ENCODE measurements at places on chromosomes 2 and 18. TPM values are rescaled to one million over a fixed set of nuclear protein-coding genes. Genes with fewer than 3 reads are reported as not detected.

NYAP2 gene
- total RNA-seq = not detected

ANO7 gene
- 0.70 TPM for total RNA-seq

GPR55 gene
- not detected for total RNA-seq

FSHR gene
- total RNA-seq = not detected

KCNS3 gene
- total RNA-seq = 1.2 TPM

CCDC102B gene
- 5.8 TPM for total RNA-seq

CLEC4F gene
- total RNA-seq = not detected

IL36G gene
- total RNA-seq = not detected

UPP2 gene
- total RNA-seq = not detected

UGT1A10 gene
- not detected for total RNA-seq

PRKAG3 gene
- total RNA-seq = not detected

ACKR3 gene
- 15.8 TPM for total RNA-seq

VWA3B gene
- not detected for total RNA-seq

TMEFF2 gene
- 5.4 TPM for total RNA-seq

INHBB gene
- total RNA-seq = 1.6 TPM

NMUR1 gene
- not detected for total RNA-seq

CHRNG gene
- total RNA-seq = not detected

NTSR2 gene
- total RNA-seq = not detected

GULP1 gene
- total RNA-seq = 12.6 TPM

IL37 gene
- total RNA-seq = not detected

TEX44 gene
- not detected for total RNA-seq

UGT1A7 gene
- total RNA-seq = not detected

HSBP1L1 gene
- 15.8 TPM for total RNA-seq

FASTKD2 gene
- total RNA-seq = 17.2 TPM

LAMA3 gene
- total RNA-seq = 3.5 TPM

SLC9A2 gene
- not detected for total RNA-seq

SERPINB5 gene
- not detected for total RNA-seq

EPB41L3 gene
- 49.5 TPM for total RNA-seq

PDCL3 gene
- 7.4 TPM for total RNA-seq

Data from pericardium fibroblast (primary cell).